ENCODE measurements at places on chromosomes 16 and 17. TPM values are rescaled to one million over a fixed set of nuclear protein-coding genes. Genes with fewer than 3 reads are reported as not detected.

The ATP2A1 gene
- total RNA-seq, result not detected

The SMIM22 gene
- not detected for total RNA-seq

The NRN1L gene
- not detected for total RNA-seq

DNA sequence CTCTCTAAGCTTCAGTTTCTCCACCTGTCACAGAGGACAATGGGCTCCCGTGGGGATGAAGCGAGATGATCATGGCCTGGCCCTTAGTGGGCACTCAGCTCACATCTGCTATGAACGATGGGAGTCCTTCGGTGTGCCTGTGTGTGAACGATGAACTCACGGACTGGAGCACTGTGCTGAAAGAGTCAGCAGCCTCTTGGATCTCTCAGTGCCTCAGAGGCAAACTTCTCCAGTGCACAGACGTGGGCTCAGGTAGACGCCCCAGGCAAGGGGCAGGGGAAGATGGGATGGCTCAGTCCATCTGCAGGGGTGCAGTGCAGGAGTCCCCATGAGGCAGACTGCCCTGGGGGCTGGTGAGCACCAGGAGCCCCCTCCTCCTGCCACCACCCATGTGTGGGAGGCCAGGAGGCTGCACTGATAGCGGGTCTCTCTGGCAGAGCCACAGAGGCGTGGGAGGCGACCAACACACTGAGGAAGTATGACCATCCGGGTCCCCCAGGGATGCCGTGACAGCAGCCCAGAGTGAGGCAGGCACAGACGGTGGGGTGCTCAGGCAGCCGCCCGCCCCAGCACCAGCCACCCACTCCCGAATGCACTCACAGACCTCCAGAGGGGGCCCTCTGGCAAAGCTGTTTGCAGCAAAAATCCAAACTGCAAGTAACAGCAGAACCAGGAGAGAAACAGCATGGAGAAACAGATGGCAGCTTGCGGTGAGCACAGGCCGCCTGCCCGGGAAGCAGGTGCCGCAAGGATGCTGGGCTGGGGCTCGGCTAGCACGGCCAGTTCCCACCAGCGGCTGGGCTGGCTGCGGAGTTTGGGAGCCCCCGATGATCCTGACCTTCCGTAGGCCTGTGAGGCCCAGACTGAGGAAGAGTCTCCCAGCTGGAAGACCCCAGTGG lies 82.7 kb downstream of the RPH3AL start:
- DNase-seq, result no peak

- DNase-seq, result no peak
Observed at GRCh38 chr16:8372141-8372540, 218.2 kb downstream of the TMEM114 start.

GRCh38 chr17:9212376-9213302 lies 191.3 kb downstream of the NTN1 start:
- DNase-seq, result no peak

- DNase-seq, result no peak
Observed at GRCh38 chr16:3637371-3637923, 17.0 kb upstream of the DNASE1 start.

GRCh38 chr17:64064331-64064730 lies 43.9 kb upstream of the ICAM2 start:
- no peak for DNase-seq

GRCh38 chr17:3695723-3696411 lies at the start of gene P2RX5:
TSS of gene P2RX5 (minus strand) at chr17:3696155. CDS start at chr17:3696005, 150 bp downstream.
- DNase-seq, result no peak

DNA sequence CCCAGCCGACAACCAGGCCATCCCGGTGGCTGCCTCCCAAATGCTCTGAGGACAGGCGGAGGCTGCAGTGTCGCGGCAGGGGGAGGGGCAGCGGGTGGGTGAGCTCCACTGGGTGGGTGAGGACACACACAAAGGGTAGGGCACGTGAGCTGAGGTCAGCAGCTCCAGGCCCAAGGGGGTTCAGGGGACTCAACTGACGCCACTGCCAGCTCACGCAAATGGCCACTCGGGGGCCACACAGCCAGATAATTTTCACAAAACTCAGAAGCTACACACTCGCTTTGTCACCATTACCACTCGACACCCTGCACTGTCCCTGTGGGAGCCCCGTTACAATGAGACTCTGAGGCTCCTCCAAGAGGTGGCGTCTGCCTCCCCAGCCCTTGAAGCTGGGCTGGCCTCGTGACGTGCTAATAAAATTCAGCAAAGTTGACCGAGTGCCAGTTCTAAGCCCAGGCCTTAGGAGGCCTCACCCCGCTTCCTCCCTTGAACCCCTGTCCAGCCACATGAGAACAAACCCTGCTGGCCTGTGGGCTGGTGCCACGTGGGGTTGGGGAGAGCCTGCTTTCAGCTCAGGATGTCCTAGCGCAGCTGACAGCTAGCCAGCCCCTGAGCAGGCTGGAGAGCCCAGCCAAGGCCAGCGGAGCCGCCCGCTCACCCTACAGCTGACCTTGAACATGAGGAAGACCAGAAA lies 56.9 kb downstream of the RMI2 start:
- DNase-seq, result no peak

Data from HT1080 (cell line).